ENCODE measurements at places on chromosomes 2 and 18.

DNA sequence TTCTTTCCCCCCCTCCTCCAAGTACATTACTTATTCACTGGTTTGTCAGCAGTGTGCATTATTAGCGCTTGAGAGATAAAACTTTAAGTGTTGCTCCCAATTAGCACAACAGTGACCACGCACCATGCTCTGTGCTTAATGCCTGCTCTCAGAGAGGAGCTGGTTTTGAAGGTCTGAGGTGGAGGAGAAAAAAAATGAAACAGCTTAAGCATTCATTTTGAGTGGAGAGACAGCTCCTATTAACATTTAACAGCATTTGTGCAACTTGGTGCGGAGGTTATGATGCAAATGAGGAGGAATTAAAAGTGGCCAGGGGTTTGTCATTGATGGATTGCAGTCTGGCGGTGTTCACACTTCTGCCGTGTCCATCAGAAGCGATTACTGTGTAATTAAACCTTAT is 141.8 kb downstream of the FIGN start:
- no peak for DNase-seq

- no peak for DNase-seq
These were observed 435.9 kb downstream of the TSN start for GRCh38 chr2:122191331-122191730.

- DNase-seq, result no peak
These were observed 82.7 kb upstream of the SMAD2 start for GRCh38 chr18:48013162-48013561.

DNA sequence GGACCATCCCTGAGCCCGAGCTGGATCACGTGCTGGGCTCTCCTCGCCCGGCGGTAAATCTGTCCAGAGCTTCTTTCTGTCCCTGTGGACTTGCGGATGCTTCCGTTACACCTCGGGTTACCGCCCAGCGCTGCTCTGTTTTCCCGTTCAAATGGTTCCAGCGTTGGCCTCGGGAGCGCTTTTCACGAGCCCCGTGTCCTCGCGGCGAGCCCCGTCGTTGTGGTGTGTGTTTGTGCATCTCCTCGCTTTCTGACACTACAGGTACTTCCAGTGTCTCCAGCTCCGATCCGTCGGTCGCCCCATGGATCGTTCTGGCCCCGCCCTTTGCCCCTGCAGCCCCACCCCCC is 77.4 kb downstream of the RTP5 start:
- DNase-seq, result no peak

GRCh38 chr2:122216901-122217300 is 461.4 kb downstream of the TSN start:
- no peak for DNase-seq

DNA sequence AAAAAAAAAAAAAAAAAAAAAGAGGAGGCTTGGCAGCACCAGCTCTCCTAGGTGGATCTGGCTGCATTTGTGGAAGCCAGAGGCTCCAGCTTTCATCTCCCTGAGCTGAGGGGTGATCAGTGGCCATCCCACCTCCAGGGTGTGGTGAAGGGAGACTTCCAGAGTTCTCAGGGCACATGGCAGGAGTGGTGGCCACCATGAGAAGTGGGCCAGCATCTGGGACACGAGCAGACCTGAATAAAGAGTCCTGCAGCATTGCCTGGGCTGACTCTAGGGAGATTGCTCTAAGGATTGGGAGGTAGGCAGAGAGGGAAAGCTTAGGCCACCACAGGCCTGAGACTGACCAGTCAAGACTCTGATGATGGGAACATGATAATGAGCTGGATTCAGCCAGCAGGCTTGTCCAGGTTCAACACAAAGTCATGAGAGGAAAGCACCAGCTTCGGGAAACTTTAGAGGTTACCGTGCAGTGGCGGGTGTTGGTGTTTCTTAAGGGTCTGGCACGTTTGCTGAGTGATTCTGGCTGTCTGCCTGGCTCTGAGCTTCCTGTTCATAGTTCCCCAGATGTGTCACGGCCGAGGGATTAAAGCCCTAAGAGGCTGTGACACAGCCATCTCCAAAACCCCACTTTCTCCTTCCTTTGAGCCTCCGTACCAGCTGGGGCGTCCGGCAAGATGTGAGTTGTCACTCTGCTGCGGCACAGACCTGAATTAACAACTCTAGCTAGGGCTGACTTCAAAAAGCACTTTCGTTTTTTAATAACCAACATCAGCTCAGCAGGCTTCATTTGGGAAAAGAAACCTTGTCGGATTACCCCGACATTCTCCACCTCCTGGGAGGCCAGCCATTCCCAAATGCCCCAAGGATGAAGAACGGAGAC is 38.3 kb upstream of the IL1R1 start:
- DNase-seq, result no peak

DNA sequence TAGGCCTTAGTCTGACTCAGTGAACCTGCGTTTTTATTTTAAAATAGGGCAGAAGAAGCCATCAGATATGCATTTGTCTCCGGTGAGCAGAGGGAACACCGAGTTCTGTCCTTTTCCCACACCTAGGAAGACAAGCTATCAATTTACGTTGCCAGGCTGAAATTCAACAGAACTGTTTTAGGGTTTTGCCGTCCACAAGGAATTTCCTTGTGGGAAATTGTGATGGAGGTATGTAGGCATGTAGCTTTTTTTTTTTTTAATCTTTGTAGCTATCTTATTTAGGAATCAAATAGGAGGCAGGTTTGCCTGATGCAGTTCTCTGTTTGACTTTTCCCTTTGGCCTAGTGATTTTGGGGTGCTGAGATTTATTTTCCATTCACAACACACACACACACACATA is 62.0 kb upstream of the ASAP2 start:
- no peak for DNase-seq

DNA sequence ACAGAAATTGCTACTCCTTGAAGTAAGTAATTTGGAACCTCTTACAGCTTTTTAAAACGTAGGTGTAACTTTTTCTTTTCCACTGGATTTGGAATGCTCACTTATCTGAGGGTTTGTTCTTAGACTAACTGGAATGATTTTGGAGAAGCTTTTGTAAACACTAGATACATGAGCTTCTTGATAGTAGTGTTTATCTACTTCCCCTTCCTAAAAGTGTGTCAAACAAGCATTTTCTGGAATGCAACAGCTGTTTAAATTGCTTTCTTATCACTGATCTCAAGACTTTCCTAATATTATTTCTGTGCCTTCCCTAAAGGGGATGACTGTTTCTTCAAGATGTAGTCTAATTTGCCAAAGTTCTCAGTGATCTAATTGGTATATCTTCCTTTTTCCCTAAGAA is 282.6 kb downstream of the CCDC178 start:
- DNase-seq, result no peak

DNA sequence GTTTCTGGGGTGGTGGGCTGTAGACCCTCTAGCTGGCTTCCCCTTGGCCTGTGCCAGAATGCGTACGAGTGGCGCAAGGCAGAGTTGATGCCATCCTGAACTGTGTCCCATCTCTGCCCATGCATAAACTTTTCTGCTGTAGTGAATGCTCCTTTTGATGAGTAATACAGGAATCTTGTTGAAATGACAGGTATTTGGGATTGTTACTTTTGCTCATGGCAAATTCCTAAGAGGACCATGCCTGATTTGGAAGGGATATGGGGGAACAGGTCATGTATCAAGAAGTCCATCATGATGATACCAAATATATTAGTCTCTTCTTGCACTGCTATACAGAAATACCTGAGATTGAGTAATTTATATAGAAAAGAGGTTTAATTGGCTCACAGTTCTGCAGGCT is 648.0 kb downstream of the SLC4A3 start:
- no peak for DNase-seq

DNA sequence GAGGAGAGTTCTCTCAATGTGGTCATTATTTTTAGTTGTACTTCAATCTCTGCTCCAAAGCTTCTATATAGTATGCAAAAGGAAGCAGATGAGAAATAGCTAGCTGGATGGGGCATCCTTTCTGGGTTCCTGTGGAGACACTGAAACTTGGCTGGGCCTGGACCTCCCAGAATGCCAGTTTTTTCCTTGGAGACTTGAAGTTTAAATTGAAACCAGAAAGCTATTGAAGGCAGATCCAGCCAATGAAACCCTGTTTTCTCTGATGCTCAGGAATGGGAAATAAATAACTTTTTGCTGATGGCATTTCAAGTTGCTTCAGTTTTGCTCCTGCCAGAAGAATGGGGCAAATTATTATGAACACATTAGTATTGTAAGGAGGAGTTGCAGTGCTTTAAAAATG is 2.9 kb downstream of the SETBP1 start:
- no peak for DNase-seq

GRCh38 chr2:14234911-14235310 is 397.6 kb upstream of the LRATD1 start:
- no peak for DNase-seq

GRCh38 chr2:157444641-157445040 is 752 bp upstream of the CYTIP start:
- DNase-seq, result no peak

DNA sequence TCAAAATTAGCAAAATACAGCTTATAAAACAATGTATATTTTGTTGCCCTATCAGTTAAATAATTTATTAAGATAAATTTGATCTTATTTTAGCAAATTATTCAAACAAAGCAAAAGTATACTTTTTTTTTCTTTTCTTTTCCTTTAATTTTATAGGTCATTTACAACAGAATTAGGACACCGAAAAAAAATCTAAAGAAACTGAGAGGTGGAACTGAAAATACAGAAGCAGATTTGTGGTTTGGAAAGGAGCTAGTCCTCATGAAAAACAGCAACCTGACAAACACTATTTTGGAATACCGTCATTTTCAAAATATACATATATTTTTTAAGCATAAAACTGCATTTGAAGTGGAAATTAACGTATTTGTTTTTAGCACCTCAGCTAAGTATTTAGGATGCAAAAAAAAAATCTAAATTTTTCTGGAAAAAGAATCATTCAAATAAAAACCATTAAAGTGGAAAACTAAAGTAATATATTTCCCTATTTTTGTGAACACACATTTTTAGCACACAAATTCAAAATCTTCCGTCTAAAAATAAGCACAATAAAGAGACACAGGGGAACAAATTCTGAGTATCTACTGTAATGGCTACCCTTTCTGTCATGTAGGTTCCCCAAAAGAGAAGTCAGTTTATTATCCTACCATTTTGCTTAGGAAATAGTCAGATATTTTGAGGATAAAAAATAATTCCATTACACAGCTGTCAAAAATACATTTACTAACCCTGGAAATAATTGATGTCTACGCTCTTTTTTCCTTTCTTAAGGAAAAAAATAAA is 2.7 kb downstream of the CCDC88A start:
- no peak for DNase-seq

- no peak for DNase-seq
These were observed 12.0 kb upstream of the NTSR2 start for GRCh38 chr2:11681722-11682589.

GRCh38 chr2:157838442-157839161 is 37.5 kb downstream of the ACVR1 start:
- peak; percentile 17 for DNase-seq

- DNase-seq, result no peak
These were observed 54.1 kb upstream of the AQP4 start for GRCh38 chr18:26919627-26920026.

DNA sequence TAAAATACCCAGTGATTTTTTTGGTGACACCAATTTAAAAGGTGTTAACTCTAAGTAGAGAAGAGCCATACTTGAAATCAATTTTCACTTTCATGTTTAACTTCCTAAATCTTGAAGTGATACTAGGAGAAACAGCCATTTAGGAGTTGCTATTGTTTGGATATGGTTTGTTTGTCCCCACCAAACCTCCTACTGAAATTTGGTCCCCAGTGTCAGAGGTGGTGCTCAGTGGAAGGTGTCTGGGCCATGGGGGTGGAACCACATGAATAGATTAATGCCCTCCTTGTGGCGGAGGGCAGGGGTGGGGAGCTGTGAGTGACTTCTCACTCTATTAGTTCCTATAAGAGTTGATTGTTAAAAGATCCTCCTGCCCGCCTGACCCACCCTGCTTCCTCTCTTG is 377.9 kb downstream of the DLGAP1 start:
- DNase-seq, result no peak

GRCh38 chr2:96710985-96711384 is 28.9 kb downstream of the LMAN2L start:
- DNase-seq, result no peak

DNA sequence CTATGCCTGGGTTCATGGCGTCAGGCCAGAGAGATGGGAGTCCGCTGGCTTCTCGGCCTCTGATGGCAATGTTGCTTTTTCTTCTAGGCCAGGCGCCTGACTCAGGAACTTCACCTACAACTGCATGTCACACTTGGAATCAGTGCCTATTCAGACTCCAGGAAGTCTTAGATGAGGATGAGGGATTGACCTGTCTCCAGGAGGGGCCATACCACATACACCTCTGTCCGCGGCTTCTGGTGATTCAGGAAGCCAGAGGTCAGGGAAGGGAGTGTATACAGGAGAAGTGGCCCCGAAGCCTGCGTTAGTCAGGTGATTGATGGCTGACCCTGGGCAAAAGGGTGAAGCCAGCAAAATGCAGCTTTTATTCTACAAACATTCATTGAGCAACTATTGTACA is 109.1 kb upstream of the RMDN2 start:
- DNase-seq, result no peak

DNA sequence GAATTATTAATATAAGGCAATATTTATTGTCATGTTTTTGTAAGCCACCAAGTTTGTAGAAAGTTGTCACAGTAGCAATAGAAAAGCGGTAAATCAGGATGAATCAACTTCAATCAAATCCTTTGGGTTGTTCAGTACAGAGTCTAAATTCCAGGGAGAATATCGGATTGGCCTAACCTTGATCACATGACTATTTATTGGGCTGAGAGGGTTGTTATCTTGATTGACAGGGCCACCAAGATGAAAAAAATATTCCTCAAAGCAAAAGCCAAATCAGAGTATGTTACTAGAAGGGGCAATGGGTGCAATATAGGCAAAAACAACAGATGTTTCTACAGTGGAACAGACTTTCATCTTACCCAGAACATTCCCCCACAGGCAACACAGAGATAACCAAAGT is 270.0 kb downstream of the METTL4 start:
- DNase-seq, result no peak

DNA sequence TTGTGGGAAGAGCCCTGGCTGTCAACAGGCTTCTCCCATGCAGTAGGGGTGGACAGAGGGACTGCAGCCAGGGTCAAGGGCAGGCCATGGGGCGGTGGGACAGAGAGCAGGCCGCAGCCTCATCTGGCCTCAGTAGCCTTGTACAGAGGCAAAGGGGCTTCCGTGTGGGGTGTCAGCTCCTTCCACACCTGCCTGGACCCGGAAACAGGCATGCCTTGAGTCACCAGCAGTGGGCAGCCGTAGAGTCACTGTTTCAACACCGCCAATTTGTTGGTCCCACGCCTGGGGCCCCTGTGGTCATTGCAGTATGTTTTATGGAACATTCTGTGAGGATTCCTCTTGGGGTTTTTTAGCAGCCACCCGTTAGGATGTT is 173.0 kb downstream of the SMAD7 start:
- no peak for DNase-seq

GRCh38 chr2:29462293-29462692 is 347.1 kb downstream of the CLIP4 start:
- DNase-seq, result no peak

DNA sequence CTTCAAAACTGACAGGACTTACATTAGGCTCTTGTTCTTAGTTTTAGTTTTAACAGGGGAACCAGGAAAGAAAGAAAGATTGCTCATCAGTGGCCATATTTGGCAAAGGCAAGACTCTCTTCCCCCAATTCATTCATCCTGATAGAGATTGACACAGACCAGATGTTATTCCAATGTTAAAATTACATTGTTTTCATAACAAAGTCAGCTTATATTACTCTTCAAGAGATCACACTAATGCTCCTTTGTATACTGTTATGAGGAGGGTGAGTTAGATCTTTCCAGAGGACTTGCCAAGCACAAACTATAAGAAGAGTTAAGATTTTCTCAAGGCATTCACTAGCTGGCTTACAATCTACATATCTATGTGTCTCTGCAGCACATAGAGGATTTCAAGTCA is 252.1 kb downstream of the SLC8A1 start:
- DNase-seq, result no peak
